ENCODE measurements at places on chromosomes 1 and 21.

DNA sequence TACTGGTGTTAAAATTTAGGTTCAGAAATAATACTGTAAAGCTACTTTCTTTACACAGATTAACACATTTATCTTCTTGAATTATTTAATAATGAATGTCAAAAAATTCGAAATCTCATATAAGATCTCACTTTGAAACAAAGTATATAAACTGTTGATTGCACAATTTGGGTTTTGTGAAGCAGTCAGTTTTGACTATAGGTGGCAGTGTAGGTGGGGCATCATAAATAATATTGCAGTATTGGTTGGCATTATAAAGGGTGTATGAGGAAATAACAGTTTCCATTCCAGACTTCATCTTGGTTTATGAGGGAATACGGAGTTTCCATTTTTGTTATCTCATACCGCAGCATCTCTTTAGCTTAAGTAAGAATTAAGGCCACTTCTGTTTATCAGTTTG is 49.9 kb downstream of the SUCO start:
- DNase-seq = no peak

DNA sequence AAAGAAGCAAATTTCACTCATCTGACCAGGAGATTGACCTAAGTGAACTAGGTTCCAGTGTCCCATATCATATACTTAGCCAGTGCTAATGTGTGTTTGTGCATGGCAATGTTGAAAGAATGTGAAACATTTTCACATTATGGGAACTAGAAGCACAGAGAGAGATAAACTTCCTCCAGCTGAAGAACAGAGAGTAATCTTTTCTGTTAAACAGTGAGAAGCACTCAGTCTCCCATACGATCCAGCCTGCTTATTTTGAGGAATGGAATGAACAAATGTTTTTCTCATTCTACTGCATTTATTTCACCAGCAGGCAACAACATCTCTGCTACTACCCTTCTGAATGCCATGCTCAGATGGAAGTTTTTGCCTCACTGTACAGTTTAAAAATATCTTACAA is 170.5 kb downstream of the TTLL7 start:
- DNase-seq = no peak

GRCh38 chr1:20993716-20994575 is 182.8 kb downstream of the EIF4G3 start:
- DNase-seq = no peak

DNA sequence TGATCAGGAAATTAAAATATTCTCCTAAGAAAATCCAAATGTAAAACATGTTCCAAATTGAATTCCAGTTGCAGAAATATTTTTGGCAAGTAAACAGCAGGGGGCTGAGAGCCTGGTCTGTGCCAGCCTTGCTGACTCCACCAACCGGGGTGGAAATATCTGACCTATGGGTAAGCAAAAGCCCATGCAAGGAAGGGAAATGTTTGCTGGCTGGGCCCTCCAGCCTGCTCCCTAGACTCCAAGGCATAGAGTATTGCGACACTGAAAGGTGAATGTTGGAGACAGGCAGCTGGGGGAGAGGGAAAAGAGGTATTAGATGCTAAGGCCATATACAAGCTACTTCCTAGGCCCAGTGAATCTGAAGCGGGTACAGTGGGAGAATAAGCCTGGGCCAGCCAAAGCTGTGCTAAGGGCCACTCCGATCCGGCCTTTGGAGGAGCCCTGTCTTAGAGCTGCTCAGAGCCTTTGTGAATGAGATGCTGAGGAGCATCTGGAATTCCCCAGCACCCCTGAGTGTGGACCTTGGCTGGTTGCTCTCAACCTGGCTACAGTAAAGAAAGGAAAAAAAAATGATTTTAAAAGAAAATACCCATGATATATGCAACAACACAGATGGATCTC is 24.9 kb upstream of the ATP1B1 start:
- no peak for DNase-seq

GRCh38 chr1:69290291-69290690 is 277.4 kb upstream of the LRRC7 start:
- no peak for DNase-seq

GRCh38 chr1:61301824-61302657 is 219.7 kb downstream of the NFIA start:
- peak; percentile 53 for DNase-seq

GRCh38 chr1:44275991-44276405 is 62.7 kb downstream of the DMAP1 start:
- DNase-seq = peak; percentile 55

DNA sequence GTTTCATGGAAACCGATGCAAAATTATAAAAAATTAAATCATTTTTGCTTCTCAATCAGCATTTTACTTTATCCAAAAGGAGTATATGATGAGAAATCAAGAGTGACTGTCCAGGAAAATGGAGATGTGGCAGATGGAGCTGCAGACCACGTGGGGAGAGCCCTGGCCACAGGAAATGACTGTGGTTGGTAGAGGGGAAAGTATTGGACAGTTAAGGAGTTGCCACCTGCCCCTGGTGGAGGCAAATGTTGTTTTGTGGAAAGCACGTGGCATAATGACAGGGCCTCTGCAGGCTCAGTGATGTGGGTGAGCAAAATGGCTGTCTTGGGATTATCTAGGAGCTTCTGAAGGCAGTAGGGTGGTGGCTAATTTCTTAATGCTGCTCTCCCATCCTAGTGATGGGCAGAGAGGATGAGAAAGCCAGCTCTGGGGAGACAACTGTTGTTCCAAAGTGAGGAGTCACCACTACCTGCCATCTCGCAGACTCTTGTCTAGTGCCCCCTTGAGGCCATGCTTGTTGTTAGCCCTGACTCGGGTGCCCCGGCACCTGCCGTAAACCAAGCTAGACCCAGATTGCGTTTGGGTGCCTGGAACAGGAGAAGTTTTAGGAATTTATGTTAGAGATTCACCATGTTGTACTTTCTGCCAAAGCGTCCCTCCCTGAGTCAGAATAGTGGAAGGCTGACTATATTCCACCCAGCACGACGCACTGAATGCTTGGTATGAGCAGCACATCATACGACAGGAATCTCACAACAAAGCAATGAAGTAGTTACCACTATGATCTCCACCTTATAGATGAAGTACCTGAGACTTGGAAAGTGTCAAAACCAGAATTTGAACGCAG is 144.0 kb downstream of the ROR1 start:
- peak; percentile 5 for DNase-seq

DNA sequence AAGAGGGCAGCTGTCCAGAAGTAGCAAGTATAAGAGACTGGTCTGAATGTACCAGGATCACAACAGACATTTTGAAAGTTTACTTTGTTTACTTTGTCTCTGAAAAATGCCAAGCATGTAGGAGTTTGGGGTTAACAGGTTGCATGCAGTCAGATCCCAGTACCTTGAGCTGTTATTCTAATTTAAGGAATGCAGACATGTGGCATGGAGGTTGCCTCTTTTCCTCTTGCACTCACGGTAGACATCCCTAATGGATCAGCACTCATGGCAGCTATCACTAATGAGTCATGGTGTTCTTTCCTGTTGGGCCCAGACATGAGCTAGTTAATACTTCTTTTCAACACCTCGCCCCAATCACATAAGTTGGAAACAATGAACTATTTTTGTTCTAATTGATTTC is 67.3 kb downstream of the GADD45A start:
- DNase-seq = no peak

- no peak for DNase-seq
Observed at GRCh38 chr1:232376632-232377493, 253.1 kb downstream of the SIPA1L2 start.

DNA sequence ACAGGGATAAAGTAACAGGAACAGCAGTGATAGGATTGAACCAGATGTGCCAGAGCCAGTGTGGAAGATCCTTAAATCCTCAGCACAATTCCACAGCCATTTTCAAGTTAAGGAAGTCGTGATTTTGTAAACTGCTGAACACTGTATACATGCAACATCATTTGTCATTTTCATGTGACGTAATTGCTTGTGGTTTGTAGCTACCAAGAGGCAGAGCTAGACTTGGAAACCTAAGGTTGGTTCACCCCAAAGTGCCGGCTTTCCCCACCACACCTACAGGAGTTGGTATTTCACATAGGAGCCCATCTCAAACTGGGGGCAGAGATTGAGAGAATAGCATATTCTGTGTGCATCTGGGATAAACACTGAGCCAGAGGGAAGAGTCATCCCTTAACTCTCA is 113.9 kb downstream of the CAPN8 start:
- DNase-seq = peak; percentile 61

DNA sequence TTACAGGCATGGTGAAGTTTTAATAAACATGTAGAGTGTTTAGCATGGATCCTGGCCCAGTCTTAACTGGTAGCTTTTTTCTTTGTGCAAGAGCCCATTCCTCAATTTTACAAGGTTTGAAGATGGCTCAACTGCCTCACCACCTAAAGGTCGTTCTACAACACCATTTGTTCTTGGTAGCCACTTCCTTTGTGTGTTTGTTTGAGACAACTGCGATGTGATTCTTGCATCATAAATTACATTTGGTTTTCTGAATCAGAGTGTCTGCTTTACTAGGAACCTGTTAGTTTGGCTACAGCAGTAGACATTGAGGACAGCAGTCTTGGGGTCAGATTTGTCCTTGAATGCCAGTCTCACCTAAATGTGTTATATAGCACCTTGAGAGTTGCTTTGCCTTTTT is 3.3 kb downstream of the PLEKHM2 start:
- no peak for DNase-seq

Measured in inflammatory macrophage treated with lipopolysaccharide for 1 hour (primary cell).